ENCODE measurements at places on chromosomes 6 and 20.

GRCh38 chr6:52801188-52801841 is 2.3 kb downstream of the GSTA1 start:
- no peak for DNase-seq

- DNase-seq: no peak
Observed at GRCh38 chr20:61555566-61555965, 303.5 kb downstream of the CDH4 start.

DNA sequence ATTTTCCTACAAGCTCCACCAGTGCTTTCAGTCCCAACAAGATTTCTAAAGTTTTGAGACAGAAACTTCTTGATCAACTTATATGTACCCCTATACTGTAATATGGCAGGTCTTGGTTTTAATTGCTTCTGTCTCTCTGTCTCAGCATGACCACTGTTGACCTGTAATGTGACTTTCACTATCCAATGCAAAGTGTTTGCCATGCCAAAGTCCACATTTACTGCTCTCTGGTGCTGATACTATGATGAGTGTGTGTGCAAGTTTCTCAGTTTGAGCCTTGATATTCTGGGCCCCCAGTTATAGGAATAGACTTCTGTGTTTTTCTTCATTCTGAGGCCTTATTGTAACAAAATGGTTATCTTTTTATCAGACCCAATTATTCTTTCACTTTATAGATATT is 45.8 kb downstream of the OR2J2 start:
- no peak for DNase-seq

GRCh38 chr20:50111829-50112495 is 988 bp downstream of the UBE2V1 start:
- no peak for DNase-seq

DNA sequence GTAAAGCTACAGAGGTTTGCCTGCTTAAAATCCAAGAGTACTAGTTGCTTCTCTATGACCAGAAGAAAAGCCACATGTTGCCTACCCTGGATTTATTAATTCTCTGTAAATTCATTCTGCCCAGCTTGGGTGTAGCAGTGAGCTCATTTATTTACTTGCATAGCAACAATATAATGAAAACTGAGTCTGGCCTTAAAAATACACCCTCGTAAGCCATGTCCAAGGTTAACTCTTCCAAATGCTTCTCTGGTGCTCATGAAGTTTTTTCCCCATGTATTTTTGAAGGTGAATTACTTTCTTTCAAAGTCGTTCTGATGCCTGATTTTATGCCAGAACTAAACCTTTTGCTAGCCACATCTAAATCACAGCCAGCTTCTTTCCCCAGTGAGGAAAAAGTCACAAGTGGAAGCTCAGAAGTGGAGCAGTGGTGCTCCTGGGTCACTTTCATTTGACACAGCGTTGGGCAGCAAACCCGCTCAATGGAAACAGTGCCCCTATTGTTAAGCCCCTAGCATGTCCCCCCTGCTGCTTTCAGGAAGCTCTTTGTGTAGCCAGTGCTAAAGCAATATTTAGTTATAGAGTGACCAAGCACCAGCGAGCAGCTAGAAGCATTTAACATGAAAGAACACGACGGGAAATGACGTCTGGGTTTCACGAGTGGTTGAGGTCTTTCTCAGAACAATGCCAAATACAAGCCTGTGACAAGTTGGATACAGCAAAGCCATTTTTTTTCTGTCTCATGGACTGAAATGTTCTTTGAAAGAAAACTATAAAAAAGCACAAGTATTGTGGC is 29.8 kb downstream of the NEDD9 start:
- DNase-seq: no peak

GRCh38 chr20:35005463-35005961 is 49.8 kb downstream of the MYH7B start:
- DNase-seq: no peak

DNA sequence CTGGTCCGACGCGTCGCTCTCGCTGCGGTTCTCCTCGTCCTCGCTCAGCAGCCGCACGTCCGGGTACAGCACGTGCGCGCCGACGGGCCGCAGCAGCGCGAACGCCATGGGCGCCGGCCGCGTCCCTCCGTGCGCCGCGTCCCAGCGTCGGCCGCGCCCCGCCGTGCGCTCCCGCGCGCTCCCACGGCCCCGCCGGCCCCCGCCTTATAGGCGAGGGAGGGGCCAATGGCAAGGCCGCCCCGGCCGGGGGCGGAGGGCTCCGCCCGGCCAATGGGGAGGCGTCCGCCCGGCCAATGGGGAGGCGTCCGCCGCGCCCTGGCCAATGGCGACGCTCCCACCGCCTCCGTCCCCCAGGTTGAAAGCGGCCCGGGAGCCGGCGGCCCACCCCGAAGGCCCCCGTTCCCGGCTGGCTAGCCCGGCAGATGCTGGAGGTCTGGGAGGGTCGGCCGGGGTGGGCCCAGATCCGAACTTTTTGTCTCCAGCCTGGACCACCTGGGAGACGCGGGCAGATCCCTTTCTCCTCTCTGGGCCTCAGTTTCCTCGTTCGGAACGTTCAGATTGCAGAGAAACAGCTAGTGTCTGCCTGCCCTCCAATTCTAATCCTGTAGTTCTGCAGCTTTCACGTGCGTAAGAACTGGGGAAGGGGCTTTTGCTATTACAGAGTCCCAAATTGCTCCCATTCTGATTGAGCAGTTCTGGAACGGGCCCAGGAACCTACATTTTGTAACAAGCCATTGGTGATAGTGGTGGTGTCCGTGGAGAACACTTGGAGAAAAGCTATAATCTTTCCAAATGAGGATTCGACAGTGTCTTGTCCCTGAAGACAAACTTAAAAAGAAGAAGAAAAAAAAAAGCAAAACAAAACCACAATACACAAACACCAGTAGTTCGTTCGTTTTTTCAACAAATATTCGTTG is at the start of gene TCF15:
TCF15 (minus strand) TSS at position 180 of the 917 bp plus-strand sequence; CDS start at position 108, 72 bp downstream.
- DNase-seq: no peak

- no peak for DNase-seq
Observed at GRCh38 chr20:5128886-5129285, 2.1 kb downstream of the CDS2 start.

DNA sequence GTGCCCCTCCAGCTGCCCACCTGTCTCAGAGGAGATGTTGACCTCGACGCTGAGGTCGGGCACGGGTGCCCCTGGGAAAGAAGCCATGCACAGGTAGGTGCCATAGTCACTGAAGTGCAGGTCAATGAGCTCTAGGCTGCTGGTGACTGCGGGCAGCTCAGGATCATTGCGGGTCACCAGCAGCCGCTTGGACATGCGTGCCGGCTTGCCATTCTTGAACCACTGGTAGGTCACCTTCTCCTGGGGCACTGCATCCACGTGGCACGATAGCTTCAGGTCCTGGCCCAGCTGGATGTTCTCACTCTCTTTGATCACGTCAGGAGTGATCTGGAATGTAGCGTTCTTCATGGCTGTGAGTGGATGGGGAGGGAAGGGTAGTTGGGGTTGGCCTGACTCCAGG is 45.7 kb downstream of the MDGA1 start:
- DNase-seq: no peak

DNA sequence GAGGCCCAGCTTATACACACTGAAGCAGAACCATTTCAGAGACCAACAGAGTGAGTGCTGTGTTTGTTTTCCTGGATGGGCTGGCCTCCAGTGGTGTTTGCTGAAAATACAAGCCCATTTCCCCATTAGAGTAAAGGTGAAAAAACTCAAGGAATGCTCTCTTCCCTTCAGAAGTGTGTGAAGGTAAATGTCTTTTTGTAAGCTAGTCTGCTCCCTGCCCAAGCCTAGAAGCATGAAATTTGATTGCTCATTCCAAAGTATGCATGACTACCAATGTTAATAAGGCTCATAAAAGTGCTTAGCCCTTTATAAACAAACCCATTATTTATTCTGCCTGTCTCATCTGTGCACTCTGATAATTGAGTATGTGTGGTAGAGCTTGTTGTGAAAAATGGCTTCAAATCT is 59.1 kb downstream of the ADGRF1 start:
- no peak for DNase-seq

- DNase-seq: no peak
Observed at GRCh38 chr6:9332241-9332780, 897.0 kb upstream of the SLC35B3 start.

- DNase-seq: no peak
Observed at GRCh38 chr20:25321991-25322390, 68.6 kb downstream of the ABHD12 start.

- no peak for DNase-seq
Observed at GRCh38 chr20:35582741-35583404, 32.8 kb upstream of the SPAG4 start.

- no peak for DNase-seq
Observed at GRCh38 chr6:38152620-38153019, 333.1 kb downstream of the ZFAND3 start.

- DNase-seq: no peak
Observed at GRCh38 chr6:4314201-4314707, 178.9 kb upstream of the ECI2 start.

DNA sequence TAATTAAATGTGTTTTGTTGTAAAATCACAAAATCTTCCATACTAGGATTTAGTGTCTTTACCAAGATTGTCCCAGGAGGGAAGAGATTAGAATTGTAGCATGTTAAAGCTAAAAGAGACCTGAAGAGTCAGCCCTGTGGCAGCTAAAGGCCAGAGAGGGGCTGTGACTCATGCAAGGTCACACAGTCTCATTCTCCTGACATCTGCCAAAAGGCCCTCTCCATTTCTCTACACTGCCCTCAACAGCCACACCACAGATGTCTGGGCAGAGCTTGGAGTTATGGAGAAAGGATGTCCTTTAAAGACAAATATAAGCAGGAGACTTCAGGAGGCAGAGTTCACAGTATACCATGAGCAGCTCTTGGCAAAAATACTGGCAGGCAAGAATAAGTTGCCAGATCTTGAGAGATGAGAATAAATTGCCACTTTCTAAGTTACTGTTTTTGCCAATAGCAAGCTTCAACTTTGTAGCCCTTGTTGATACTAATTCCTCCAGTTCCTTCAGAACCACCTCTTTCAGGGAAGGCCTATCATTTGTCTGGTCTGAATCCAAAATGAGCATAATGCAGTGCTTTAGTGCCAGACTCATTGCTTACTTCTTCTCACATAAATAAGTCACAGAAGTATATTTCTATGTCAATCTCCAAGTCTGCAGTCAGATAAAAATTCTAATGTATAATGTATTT is 41.7 kb downstream of the AKIRIN2 start:
- DNase-seq: no peak

DNA sequence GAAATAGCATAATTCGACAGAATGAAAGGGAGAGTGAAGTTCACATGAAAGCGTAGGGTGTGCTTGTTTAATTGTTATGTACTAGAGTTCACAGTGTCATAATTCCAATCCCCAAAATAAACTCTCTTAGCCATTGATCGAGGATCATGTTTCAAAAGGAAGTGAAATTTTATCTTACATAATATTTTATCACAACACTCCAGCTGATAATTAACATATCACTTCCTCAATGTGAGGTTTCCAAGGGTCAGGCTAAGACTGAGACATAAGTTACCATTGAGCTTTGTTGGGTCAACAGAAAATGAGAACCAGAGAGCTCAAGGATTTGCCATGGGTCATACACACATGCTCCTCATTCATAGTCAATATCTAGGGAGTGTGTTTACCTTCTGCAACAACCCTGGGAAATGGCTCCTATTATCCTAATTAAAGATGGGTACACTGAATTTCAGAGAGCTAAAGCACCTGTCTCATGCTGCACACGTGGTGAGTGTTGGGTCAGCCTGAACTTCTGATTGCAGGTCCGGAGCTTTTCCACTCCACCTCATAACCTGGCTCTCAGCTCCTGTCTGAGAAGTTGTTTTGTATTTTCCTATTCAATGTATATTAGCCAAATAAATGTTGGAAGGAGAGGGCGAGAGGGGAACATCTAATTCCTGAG is 3.0 kb downstream of the GSTA2 start:
- no peak for DNase-seq

GRCh38 chr6:56913285-56914074 is 41.4 kb upstream of the BEND6 start:
- no peak for DNase-seq

DNA sequence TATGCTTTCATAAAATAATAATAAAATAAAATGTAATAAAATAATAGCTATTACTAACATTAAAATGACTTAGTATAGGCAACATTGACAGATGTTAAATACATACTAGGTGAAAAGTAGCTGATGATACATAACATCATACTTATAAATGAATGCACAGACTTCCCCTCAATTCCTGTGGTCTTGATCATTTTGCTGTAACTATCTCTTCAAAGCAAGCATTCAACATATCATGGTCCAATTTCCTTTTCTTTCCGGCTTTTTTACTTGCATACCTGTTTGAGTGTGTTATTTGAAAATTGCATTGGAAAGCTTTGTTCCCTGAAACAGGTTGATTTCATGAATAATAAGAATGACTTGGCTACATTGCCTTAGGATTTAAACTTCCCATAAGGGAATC is 309.3 kb downstream of the HDGFL1 start:
- no peak for DNase-seq

Measured in retinal pigment epithelial cell (primary cell).